ENCODE measurements at places on chromosomes 3 and 15.

DNA sequence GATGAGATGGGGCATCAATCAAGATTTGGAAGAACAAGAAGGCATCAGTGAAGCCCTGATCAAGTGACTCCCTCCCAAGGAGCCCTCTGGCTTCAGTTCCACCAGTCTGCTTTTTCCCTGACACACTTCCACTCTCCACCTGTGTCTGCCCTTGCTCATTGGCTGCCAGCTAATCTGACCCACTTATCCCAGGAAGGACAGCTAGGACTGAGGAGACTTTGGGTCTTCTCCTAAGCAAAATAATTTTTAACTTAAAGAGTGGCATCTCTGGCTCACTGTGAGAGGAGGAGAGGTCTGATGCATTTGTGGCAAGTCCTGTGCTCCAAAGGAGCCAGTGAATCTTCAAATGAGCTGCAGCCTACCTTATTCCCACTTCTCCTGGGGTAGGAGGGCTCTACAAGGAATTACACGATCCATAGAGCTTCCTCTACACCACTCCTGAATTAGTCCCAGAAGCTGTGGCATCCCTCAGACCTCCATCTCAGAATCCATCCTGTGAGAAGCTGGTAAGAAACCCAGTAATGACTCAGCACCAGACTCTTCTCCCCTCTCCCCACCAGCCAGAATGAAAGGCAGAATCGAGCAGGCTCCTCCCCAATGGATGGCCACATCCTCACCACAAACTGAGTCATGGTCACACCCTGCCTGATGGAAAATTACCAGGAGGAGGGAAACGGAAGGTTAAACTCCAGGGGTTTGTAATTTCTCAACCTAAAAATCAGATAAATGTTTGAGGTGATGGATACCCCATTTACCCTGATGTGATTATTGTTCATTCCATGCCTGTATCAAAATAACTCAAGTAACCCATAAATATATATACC lies 6.3 kb upstream of the PKM start:
- peak; percentile 70 for DNase-seq

GRCh38 chr15:99564221-99565048 lies 1.3 kb upstream of the MEF2A start:
- DNase-seq = no peak

DNA sequence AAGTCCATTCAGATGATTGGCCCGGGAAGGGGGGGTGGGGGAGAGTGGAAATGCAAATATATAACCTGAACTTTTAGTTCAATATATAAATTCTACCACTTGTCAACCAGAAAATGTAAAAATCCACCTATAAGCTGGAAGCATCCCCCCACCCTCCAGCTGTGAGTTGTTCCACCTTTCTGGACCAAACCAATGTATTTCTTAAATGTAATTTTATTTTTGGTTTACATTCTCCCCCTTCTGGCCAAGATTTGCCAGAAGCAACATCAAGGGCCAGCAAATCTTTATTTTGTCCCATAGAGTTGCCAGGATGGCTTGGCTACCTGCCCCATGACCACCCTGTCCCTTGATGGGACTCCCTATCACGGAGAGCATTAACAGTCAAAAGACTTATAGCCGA lies 545.7 kb downstream of the TBL1XR1 start:
- DNase-seq = no peak

GRCh38 chr3:31661286-31661685 lies 128.6 kb downstream of the STT3B start:
- no peak for DNase-seq

DNA sequence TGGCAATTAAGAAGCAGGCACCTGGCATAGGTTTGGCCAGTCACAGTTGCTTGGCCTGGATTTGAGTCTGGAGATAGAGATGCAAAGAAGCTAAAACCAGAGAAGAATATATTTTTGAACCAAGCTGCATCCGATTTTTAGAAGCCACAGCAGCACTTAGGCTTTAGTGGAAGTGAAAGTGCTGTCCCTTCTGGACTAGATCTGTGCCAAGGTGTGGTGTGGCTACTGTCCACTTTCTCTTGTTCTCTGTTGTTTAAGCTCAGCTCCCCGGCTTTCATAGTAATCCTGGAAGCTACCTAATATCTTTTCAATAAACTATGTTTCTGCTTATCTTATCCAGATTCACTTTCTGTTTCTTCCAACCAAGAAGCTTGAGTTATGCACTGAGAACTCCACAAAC lies 183.4 kb upstream of the THRB start:
- no peak for DNase-seq

- no peak for DNase-seq
Measured at GRCh38 chr3:134991003-134991402, 195.9 kb downstream of the EPHB1 start.

GRCh38 chr15:54307926-54308325 lies 329.7 kb downstream of the UNC13C start:
- no peak for DNase-seq

- no peak for DNase-seq
Measured at GRCh38 chr3:36832406-36832805, 68.1 kb upstream of the DCLK3 start.

DNA sequence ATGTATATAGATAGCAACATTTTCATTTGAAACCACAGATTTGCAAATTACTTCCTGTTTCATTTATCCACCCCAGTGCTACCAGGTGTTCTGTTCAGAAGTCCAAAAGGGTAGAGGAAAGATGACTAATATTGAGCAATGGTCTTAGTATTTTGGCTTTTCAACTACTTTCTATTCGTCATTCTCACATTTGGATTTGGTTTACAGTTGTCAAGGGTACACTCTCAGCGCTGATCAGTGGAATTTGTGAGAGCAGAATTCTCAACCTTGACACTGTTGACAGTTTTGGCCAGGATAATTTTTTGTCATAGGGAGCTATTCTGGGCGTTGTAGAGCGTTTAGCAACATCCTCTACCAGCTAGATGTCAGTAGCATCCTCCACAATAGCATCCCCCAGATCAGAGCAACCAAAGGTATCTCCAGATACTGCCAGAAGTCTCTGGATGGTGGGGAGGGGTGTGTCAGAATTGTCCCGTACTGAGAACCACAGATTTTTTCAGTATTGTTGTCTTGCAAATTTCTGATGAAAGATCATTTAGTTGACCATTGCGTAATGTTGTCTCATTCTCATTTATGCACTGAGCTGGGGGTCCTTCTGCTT lies 4.2 kb downstream of the HMCES start:
- DNase-seq = no peak

GRCh38 chr15:59536553-59536952 lies 75.0 kb upstream of the GCNT3 start:
- no peak for DNase-seq

GRCh38 chr3:12458901-12459300 lies 25.4 kb upstream of the TSEN2 start:
- no peak for DNase-seq

DNA sequence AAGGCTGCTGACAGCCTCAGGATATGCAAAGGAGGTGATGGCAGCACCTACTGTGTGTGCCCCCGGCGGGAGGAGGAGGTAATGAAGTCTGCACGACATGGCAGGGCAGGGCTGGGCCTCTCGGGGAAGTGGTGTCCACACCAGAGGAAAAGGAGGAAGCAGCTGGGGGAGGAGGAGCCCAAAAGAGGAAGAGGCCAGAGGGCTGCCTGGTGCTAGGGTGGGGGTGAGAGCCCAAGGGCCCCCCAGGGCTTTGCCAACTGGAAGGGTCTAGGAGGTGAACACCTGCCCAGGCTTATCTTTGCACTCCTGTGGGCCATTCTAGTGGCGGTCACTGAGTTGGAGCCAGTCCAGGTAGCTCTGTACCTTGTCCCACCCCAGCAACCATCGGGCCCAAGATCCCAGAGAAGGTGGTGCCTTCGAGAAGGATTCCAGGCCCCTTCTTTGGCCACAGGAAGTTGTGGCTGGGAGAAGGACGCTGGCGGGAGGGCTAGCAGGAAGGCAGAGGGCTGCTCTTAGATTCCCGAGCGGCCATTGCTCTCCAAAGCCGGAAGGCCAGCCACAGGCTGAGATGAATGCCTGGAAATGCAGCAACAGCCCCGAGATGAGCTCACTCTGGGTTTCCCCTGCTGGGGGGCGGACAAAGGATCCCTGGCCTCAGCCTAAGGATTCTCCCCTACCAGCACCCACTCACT lies 7.0 kb downstream of the GNAI2 start:
- DNase-seq = no peak

DNA sequence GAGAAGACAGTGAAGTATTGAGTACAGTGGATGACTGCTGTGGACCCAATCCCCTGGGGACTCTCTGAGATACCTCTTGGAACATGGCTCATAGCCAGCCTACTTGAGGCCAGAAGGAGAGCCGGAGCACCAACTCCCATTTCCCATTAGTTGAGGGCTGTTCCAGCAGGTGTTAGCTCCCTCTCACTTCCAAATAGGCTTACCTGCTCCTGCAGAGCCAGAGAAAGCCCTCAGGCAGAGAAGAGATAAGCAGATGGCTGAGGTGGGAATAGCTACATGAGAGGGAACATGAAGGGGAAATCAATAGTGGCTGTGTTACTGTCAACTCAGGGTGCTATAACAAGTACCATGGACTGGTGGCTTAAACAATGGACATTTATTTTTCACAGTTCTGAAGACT lies 4.6 kb upstream of the CCK start:
- DNase-seq = no peak

- DNase-seq = no peak
Measured at GRCh38 chr3:32706348-32707025, 21.5 kb downstream of the CNOT10 start.

DNA sequence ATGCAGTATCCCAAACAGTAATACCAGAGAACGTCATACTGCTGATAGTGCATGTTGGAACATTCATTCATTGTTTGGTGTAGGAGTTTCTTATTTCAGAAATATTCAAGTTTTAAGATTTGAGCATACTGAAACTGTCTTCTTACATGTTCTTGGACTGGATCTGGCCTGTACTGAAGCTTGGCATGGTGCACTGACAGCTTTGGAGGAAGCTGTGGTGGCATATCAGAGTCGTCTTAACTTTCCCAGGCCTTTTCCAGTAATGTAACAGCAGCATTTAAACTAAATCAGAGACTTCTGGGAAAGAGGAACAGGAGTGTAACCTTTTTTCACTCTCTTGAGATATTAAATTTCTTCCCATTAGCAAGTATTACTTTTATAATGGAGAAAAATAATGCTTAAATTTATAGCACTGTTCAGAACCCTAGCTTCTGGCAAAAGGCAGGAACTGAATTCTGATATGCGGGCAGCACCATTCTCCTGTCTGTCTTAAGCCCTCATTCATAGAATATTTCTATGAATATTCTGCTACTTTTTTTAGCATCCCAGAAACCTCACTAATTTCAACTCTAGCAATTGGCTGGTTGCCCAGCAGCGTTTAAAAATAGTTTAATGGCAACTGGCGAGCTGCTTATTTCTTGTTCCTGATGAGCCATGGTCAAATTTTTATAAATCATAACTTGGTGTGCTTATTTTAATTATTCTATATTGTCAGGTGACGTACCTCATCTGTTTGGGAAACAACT lies 31.1 kb downstream of the DNAJC13 start:
- no peak for DNase-seq

DNA sequence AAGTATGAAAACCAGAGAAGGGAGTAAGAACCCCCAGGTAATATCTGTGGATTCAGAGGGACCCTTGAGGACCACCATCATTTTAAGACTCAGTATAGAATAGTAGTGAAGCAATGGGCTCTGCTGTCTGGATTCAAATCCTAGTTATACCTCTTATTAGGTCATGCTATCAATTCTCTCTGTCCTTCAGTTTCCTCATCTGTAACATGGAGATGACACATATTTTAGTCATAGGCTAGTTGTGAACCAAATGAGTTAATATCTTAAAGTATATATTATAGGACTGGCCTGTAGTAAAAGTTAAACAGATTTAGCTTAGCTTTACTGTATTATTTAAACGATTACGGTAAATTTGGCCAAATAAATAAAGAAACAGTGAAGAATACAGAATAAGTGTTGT lies 177.3 kb upstream of the GOLIM4 start:
- no peak for DNase-seq

DNA sequence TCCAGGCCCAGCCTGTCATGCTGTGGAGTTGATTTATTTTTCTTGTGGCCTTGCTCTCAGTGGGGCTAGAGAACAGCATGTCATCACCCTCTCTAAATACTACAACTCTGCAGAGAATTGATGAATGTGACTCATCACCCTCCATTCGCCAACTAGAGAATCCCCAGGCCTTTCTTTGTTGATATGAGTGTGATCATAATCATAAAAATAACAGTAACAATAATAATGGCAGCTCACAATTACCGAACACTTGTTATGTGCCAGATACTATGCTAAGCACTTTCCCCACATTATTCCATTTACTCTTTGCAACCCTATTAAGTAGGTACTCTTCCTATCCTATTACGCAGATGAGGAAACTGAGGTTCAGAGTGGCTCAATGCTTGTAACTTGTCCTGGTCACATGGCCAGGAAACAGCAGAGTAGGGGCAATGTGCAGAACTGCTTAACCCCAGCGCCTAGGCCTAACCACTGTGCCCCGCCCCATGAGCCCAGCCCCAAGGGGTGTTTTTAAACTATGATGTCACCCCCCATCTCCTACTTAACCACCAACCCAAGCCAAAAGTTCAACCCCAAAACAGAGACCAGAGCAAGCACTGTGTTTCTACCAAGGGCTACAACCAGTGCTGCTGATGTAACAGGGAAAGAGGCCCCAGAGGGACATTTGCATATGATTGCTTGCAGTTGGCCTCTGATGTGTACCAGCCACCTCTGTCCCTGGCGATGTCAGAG lies 104.5 kb downstream of the ADCY5 start:
- no peak for DNase-seq

DNA sequence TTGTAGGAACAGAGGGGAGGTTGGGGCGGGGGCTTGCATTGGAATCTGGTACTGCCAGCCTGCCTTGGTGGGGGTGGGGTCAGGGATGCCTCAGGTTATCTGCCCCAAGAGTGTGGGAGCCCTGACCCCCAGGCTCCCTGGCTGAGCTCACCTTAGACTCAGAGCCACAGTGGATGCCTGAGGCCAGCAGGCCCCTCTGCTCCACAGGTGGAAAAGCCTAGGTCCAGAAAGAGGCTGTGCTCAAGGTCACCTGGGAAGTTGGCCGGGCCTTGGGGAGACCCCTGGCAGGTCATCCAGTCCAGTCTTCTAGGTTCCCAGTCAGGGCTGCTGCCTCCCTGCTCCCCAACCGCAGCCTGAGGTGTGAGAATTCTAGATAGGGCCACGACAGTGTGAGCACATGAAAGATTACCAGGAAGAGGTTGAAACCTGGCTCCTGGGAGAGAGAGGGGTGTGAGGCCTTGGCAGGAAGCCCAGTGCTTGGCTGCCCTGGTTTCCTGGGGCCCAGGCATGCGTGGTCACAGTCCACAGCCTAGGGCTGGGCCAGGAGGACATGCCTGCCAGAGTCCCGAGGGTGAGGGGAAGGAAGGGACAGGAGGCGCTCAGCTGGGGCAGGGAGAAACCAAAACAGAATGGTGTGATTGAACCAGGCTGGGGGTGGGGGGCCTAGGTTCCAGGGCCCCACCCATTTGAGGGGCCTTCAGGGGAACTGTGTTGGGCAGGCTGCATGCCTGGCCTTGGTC lies 4.9 kb downstream of the HDAC11 start:
- DNase-seq = no peak

- DNase-seq = no peak
Measured at GRCh38 chr3:154829929-154830328, 250.2 kb upstream of the MME start.

GRCh38 chr3:135075157-135075556 lies 280.1 kb downstream of the EPHB1 start:
- no peak for DNase-seq

All from stimulated activated CD8-positive, alpha-beta memory T cell treated with anti-CD3 and anti-CD28 coated beads, Interleukin-15, amount 100 ng/mL, for 4 hours (primary cell).